Bone marrow (tissue), 2 donors: ENCODE measurements at places on chromosomes 4 and X.

- no peak for DNase-seq
These were observed 109.2 kb upstream of the CXCL13 start for GRCh38 chr4:77496457-77496856.

GRCh38 chrX:78950009-78950835, 5.0 kb downstream of the P2RY10 start:
- no peak for DNase-seq

DNA sequence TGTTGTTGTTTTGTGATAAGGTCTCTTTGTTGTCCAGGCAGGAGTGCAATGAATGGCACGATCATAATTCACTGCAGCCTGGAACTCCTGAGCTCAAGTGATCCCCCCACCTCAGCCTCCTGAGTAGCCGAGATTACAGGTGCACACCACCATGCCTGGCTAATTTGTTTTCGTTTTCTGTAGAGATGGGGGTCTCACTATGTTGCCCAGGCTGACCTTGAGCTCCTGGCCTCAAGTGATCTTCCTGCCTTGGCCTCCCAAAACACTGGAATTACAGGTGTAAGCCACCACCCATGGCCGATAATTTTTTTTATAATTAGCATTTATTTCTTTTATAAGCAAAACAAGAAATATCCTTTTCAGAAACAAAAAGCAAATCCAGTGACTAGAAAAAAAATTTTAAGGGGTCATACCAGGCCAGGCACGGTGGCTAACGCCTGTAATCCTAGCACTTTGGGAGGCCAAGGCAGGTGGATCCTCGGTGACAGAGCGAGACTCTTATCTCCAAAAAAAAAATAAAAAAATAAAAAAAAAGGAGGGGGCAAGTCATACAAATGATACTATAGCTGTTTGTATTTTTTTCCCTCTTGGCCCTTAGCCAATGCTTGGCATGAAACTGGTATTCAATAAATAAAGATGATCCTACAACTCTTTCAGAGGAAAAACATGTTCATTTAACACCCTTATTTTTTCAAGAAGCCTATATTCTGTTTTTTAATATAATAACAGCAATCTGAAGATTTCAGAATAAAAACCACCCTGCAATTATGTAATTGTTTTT, 3.4 kb downstream of the PLAC8 start:
- no peak for DNase-seq

DNA sequence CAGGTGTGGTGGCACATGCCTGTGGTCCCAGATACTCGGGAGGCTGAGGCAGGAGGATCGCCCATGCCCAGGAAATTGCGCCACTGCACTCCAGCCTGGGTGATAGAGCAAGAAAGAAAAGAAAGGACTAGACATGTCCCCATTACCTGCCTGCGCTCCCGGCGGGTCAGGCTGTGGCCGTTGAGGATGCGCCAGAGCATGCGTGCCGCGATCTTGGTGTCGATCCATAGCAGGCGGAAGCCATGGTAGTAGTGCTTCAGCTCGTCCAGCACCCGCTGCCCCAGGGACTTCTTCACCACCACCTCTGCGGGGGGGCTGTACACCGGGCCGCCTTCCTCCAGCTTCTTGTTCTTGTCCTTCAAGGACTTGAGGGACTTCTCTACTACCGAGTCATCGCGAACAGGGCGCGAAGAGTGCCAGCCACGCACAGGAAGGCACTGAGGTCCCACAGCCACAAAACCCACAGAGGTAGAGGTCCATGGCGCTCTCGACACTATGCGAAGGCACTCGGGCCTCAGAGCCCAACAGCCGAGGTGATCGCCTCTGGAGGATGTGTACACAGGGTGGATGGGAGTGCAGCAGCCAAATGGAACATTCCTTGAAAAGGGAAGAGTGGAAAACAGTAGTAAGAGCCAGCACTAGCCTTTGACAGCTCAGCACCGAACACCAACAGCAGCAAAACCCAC, 14.6 kb downstream of the LETM1 start:
- no peak for DNase-seq

- DNase-seq = no peak
These were observed 155.8 kb upstream of the IGFBP7 start for GRCh38 chr4:57265831-57266582.

DNA sequence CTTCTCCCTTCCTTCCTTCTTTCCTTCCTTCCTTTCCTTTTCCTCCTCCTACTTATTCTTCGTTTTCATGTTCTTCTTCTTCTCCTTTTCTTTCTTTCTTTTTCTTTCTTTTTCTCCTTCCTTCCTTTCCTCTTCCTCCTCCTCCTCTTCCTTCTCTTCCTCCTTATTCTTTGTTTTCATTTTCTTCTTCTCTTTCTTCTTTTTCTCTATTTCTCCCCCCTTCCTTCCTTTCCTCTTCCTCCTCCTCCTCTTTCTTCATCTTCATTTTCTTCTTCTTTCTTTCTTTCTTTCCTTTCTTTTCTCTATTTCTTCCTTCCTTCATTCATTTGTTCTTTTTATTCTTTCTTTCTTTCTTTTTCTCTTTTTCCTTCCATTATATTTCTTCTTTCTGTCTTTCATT, 671.6 kb downstream of the IQCM start:
- DNase-seq = no peak
